ENCODE measurements at places on chromosomes 7 and 10.
A peak's percentile ranks its signal among the peaks of the same experiment; 100 is the strongest.

GRCh38 chr7:44378744-44379143 lies 53.4 kb upstream of the CAMK2B start:
- no peak for DNase-seq

DNA sequence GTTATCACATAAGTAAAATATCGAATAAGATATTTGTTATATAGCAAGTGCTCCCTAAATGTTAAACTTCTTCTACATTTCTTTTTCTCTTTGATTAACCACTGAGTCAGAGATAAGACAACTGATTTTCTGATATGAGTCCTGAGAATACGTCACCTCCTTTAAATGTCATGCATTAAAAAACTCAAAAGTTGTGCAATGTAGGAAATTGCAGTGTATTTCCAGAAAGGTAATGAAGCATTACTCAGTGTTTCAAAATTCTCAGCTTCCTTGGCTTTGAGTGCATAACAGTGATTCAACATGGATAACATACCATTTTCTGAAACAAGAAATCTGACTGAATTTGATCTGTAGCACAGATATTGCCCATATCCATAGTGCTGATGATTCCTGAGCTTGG lies 155.8 kb downstream of the BMPER start:
- DNase-seq: no peak

DNA sequence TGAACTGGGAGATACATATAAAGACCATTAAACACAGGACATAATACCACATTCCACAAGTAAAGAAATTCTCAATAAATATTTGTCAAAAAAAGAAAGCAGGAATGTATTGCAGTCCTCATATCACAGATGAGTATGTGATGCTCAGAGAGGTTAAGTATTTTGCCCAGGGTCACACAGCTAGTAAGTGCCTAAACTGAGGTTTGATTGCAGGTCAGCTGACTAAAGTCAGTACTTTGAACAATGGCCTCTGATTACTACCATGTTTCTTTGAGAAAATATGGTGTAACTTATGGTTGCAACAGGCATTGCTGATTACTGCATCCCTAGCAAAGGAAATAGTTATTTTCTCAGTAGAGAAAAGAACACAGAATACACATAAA lies 267.1 kb downstream of the ELMO1 start:
- DNase-seq: no peak

- peak; percentile 71 for DNase-seq
Observed at GRCh38 chr7:29309041-29309854, 114.7 kb downstream of the CHN2 start.

DNA sequence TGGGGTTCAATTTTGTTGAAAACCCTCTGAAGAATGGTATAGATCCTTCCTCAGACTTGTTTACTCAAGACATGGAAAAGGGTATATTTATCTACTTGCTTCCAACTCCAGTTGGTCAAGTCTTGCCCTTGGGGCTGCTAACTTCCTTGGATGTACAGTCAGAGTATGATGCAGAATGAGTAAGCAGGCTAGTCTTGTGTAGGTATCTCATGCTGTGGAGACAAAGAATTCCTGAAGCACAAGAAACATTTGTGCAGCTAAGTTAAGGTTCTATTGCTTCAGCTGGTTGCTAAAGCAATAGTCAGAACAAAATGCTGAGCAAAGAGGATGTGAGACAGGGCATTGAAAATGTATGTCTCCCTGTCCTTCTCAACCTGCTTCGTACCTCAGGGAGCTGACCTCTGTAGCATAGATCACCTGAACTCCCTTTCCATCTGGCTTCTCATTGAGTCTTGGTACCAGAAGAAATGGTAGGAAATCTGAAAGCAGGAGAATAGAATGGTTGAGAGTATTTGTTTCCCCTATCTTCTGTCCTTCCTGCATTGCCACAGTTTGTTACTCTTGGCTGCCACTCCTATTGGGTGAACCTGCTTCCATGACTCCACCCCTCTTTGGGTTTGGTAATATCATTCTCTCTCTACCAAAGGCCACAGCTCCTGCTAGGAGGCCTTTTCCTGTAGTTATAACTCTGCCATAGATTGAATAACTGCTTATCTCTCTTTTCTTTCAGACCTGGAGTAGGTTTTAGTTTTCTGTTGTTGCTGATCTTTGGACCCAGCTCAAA lies 346.0 kb downstream of the PHF14 start:
- no peak for DNase-seq

- DNase-seq: peak; percentile 71
Observed at GRCh38 chr10:52004342-52004949, 305.1 kb upstream of the CSTF2T start.

DNA sequence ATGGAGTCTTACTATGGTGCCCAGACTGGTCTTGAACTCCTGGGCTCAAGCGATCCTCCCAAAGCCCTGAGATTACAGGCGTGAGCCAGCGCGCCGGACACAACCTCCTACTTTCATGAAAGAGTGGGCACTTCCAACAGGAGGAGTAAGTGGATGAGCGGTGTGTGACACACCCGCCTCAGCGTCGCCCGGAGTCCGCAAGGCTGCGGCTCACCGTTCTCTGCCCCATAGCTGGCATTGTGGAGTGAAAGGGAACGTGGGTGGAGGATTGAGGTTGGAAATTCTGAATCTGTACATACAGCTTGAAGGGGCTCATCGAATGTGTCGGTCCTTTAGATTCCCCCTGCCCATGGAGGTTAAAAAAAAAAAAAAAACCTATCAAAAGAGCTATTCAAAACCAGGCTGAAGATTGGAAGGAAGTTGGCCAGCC lies 524 bp upstream of the PRXL2A start:
- DNase-seq: peak; percentile 83

GRCh38 chr7:46230990-46231305 lies 309.9 kb upstream of the IGFBP3 start:
- DNase-seq: no peak

DNA sequence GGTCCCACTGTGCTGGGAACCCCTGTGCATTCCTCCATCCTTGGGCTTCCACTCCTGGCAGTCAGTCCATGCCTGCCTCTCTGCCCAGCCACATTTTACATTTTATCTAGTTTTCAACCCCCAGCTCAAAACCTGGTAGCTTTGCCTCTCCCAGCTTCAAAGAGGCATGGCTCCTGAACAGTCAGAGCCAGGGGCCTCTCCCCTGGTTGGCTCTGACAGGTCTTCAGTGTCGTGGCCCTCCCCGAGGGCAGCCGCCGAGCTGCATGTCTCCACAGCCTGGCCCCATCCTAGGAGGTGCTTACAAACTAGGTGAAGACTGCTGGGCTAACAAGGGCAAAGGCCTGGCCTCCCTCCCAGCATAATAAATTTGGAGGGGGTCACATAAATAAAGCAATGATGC lies 14.8 kb downstream of the COBL start:
- no peak for DNase-seq

GRCh38 chr10:3832022-3832786 lies 47.2 kb upstream of the KLF6 start:
- no peak for DNase-seq

DNA sequence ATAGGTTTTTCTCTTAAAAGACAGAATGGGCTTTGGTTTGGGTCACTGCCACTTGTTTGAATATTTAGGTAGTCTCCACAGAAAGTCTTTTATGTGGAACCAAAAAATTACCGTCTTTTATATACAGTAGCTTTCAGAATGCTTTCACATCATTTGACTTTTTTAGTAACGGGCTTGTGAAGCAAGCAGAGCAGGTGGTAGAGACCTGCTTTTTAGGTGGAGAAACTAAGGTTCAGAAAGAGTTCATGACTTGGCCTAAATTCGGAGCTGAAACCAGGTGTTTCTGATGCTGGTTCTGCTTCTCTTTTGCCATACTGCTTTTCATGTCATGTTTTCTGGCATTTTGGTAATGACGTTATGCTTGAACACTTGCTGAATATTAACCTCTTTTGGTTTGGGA lies 36.3 kb downstream of the GARS1 start:
- no peak for DNase-seq

DNA sequence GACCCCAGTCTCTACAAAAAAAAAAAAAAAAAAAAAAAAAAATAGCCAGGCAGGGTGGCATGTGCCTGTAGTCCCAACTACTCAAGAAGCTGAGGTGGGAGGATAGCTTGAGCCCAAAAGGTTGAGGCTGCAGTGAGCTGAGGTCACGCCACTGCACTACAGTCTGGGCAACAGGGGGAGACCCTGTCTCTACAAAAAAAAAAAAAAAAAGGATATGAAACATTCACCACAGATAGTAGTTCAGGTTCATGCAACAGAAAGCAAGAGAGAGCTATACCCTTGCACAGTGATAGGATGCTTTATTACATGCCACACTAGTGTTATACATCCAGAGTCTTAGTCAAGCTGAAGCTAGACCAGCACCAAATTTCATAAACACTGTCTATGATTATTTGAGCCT lies 148.4 kb upstream of the KAT6B start:
- DNase-seq: no peak
